ENCODE measurements at places on chromosomes 1 and 21.
A peak's percentile ranks its signal among the peaks of the same experiment; 100 is the strongest.

GRCh38 chr1:211616231-211616964 lies 37.4 kb upstream of the SLC30A1 start:
- DNase-seq, result no peak

DNA sequence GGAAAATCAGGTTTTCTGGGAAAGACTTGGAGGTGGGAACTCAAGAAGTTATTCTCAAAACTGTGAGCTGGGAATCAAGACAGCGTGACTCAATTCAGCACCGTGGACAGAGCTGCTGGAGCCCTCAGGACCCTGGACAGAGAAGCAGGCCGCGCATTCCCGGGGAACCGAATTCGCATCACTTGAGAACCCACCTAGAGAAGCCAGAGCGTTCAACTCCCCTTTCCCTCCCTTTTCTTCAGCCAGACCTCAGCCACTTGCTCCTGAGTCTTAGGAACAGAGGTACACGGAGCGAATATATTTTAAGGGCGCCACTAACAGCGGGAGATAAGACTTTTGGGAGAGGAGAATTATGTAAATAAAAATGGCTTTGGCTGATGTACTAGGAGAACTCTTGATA lies 2.0 kb upstream of the LIN28A start:
- DNase-seq, result peak; percentile 52

DNA sequence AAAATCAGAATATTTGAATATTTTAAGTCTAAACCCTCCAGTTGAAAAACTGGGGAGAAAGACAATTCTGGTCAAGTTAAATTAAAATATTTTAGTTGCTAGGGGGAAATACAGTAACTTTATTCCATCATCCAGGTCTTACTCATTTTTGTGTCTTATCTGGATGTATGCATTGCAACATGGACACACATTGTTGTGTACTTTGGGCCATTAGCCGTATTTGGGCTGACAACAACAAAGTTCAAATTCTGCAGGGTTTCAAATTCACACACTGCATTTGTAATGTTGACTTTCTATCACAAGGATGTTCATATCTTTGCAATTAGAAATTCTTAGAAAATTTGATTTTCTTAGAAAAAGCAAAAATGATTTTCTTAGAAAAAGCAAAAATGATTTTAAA lies 249.3 kb downstream of the BACH1 start:
- DNase-seq, result no peak

GRCh38 chr21:32413697-32414578 lies 1.4 kb downstream of the EVA1C start:
- no peak for DNase-seq

- DNase-seq, result no peak
Measured at GRCh38 chr1:82562448-82562847, 761.7 kb downstream of the ADGRL2 start.

DNA sequence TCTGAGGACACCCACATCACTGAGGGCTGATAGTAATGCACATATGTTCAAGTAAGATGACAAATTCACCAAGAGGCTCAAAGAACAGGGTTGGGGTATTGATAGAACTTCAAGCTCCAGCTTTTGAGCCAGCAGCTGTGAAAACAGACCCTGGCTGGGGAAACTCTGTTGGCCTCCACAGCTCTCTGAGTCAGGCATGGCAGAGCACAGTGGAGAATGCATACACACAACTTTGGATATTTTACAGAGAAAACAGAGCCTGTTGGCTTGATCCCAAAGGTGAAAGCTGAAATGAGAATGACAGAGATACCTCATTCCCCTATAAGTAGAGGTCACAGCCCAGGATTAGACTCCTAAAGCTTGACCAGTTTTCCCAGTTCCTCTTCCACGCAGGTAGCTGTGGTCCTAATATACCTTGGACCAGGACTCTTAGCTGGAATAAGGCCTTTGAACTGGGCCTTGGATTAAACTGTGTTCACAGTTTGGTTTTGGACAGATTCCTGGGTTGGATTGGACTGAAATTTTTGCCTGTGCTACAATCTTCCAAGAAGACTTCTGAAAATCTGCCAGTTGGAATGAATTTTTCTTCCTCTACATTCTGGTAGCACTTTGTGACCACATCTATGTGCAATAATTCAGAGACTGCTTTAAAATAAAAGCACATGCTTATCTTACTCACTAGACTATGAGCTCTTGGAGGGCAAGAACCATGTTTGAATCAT lies 101.6 kb upstream of the HMGB4 start:
- DNase-seq, result peak; percentile 55

GRCh38 chr1:186231861-186232436 lies 143.1 kb downstream of the TPR start:
- no peak for DNase-seq

- no peak for DNase-seq
Measured at GRCh38 chr21:39095681-39096080, 87.6 kb downstream of the PSMG1 start.

DNA sequence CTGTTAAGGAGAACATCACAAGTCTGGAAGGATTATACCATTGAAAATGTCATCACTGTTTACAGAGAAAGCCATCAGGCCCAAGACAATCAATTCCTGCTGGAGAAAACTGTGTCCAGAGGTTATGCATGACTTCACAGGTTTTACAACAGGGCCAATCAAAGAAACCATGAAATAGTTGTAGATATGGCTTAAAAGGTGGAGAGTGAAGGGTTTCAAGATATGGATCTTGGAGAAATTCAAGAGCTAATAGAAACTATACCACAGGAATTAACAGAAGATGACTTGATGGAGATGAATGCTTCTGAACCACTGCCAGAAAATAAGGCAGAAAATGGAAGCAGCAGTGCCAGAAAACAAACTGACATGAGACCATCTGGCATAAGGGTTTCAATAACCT lies 30.2 kb downstream of the USP1 start:
- no peak for DNase-seq

DNA sequence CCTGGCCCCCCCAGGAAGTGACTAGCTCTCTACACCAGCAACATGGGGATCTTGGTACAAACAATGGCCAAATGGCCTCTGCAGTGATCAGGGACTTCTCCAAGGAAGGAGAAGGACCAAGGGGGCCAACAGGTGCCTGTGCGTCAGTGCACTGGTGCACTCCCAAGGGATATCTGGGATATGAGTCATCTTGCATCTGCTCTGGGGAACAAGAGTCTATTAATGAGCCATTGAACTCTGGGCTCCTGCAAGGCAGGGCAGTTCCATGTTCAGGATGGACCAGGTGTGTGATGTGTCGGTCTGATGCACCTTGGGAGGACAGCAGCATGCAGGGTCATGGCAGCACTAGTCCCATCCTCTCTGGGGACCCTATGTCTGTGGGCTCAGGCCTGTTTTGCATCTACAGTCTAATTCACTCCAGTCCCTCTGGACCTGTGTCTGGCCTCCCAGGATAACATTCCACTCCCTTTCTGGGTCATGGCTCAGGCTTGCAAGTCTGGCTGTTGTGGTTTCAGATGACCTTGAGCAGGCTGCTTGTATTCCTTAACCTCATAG lies 125.3 kb downstream of the TRABD2B start:
- no peak for DNase-seq

DNA sequence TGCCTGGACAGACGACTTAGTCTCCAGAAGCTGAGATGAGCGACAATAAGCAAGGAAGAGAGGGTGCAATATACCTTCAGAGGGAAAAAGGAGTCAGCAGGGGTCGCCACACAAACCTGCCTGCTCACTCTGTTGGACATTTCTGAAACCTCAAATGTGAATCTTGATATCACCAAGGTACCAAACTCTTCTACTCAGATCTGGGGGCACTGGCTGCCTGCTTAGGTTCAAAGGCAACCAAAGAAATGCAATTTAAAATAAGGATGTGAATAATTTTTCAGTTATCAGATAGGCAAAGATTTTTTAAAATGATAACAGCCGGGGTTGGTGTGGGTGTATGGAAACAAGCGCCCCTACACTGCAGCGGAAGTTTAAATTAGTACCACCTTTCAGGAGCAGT lies 164.2 kb downstream of the HIVEP3 start:
- DNase-seq, result no peak

GRCh38 chr1:32023351-32023750 lies 9.7 kb downstream of the KHDRBS1 start:
- no peak for DNase-seq

- DNase-seq, result no peak
Measured at GRCh38 chr1:201528631-201529252, 10.2 kb upstream of the NAV1 start.

GRCh38 chr1:25128121-25128621 lies 104.1 kb downstream of the SYF2 start:
- no peak for DNase-seq

GRCh38 chr1:49728377-49728776 lies 295.4 kb downstream of the AGBL4 start:
- DNase-seq, result no peak

DNA sequence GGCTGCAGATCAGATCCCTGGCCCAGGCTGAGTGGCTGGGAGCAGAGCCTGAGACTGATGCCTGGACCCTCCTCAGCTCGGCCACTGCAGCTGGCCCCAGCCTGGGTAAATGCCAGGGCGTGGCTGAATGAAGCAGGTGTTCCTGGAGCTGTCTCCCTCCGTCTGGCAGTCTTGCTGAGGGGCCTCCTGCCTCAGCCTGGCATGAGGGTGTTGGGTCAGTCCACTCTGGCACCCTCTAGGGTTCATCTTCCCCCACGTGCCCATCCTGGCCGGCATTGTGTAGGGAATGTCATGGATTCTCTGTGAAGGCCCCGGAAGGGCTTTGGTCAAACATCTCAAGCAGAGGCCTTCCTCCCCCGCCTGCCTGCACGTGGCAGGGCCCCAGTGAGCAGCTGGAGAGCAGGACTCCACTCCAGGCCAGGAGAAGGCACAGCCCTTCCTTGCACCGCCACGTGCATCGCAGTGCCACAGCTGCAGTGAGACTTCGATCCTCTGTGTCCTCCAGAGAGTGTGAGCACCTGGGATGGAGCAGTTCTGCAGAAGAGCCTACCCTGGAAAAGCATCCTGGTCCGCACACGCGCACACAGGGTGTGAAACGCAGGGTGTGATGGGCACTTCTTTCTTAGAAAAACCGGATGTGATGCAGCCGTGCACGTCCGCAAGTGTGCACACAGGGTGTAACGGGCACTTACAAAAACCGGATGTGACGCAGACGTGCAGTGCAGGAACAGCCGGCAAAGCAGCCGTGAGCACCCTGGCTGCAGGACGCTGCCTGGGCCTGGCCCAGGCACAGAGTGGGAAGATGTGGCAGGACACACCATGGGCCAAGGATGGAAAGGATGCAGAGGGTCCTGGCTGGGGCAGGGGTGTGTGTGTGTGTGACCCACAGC lies 4.6 kb upstream of the KRTAP10-4 start:
- no peak for DNase-seq

GRCh38 chr1:156464335-156464734 lies 36.2 kb downstream of the MEF2D start:
- no peak for DNase-seq

DNA sequence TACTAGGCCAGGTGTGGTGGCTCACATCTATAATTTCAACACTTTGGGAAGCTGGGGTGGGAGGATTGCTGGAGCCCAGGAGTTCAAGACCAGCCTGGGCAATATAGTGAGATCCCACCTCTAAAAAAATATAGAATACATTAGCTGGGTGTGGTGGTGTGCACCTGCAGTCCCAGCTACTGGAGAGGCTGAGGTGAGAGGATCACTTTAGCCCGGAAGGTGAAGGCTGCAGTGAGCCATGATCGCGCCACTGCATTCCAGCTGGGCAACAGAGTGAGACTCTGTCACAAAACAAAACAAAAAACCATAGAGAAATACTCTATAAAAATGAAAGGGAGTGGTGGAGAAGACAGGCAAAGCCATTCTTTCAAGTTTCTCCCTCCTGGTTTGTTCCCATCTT lies 62.1 kb downstream of the EYA3 start:
- DNase-seq, result no peak

- peak; percentile 63 for DNase-seq
Measured at GRCh38 chr1:48916130-48917069, 139.7 kb upstream of the BEND5 start.

GRCh38 chr1:230087717-230088105 lies 20.7 kb downstream of the GALNT2 start:
- DNase-seq, result no peak

GRCh38 chr1:162882248-162882674 lies 21.3 kb upstream of the CCDC190 start:
- no peak for DNase-seq

- peak; percentile 92 for DNase-seq
Measured at GRCh38 chr1:9561429-9561828, 22.2 kb downstream of the SLC25A33 start.

GRCh38 chr1:48771561-48771960 lies 5.1 kb downstream of the BEND5 start:
- DNase-seq, result no peak

DNA sequence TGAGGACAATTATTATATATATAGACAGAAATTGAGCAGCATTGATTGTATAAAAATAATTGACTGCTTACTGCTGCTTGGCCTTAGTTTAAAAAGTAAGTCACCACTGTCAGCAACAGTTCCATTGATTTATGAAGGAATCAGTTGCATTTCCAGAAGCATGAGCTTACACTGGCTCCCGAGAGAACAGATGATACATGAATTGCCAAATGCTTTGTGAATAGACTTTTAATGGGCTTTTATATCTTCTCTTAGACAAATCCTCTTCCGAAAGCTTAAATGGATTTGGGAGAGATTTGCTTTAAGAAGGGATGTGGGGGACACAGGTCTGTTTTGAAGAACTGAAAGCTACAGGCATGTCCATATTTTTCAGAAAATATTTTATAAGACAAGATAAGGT lies 7.5 kb downstream of the FHAD1 start:
- peak; percentile 31 for DNase-seq

DNA sequence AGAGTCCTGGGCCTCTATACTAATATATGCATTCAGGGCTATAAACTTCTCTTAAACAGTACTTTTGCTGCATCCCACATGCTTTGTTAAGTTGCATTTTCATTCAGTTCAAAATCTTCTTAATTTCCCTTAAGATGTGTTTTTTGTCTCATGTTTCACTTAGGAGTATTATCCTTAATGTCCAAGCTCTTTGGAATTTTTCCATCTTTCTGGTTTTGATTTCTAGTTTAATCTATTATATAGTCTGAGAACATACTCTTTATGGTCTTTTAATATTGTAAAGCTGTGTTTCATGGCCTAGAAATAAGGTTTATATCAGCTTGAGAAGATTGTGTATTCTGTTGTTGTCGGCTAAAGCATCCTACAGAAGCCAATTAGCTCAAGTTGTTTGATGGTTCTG lies 1041.8 kb downstream of the PLA2G4A start:
- no peak for DNase-seq

- no peak for DNase-seq
Measured at GRCh38 chr1:228058949-228059633, 23.4 kb upstream of the ARF1 start.

DNA sequence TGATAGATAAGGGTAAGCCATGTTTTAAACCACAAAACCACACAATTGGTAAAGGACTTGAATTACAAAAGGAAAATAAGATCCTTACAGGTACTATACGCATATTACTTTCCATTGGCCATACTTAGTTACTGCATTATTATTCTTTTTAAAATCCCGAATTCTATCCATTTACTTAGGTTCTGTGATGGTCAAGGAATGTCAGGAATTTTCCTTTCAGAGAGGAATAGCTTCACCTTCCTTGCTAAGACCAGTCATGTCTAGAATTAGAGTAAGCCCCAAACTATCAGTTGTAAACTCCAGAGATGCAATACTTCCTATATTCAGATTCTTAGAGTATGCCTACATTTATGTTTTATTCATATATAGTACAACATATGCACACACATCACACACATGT lies 13.7 kb downstream of the EFCAB7 start:
- DNase-seq, result no peak
